Muscle of leg (tissue), 16 donors: ENCODE measurements at places on chromosomes 11 and 22. TPM values are rescaled to one million over a fixed set of nuclear protein-coding genes. Genes with fewer than 3 reads are reported as not detected.
A peak's percentile ranks its signal among the peaks of the same experiment; 100 is the strongest.

GTF2H1 gene
- 39.9 TPM for total RNA-seq

GAL gene
- 0.40 TPM for total RNA-seq

CACNA1I gene
- total RNA-seq = 0.04 TPM

PNPLA5 gene
- total RNA-seq = not detected

RABL2B gene
- total RNA-seq = 9.9 TPM

IGSF22 gene
- 4.2 TPM for total RNA-seq

OR8G1 gene
- 0.09 TPM for total RNA-seq

CARD18 gene
- total RNA-seq = 0.13 TPM

C22orf15 gene
- total RNA-seq = 0.66 TPM

GRCh38 chr11:3224401-3225057 is 5.9 kb upstream of the MRGPRG start:
- no peak overlapping the region for H3K4me3 ChIP-seq
- DNase-seq = no peak
- H3K27me3 ChIP-seq = peaks cover 50% of the 10 kb centered on the region
- peaks cover 7% of the 10 kb centered on the region for H3K4me1 ChIP-seq
- H3K27ac ChIP-seq = no peak overlapping the region

DNA sequence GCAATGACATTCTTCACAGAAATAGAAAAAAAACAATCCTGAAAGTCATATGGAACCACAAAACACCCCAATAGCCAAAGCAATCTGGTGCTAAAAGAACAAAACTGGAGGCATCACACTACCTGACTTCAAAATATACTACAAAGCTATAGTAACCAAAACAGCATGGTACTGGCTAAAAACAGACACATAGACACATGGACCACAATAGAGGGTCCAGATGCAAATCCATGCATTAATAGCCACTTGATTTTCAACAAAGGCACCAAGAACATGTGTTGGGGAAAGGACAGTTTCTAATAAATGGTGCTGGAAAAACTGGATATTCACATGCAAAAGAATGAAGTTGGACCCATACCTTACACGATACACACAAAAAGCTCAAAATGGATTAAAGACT is 27.9 kb upstream of the SMIM38 start:
- H3K27ac ChIP-seq = no peak overlapping the region
- no peaks in the 10 kb centered on the region for H3K36me3 ChIP-seq
- no peaks in the 10 kb centered on the region for H3K27me3 ChIP-seq
- DNase-seq = no peak
- no peak overlapping the region for H3K4me3 ChIP-seq
- H3K4me1 ChIP-seq = peaks cover 41% of the 10 kb centered on the region

GRCh38 chr11:20327377-20327935 is 36.1 kb upstream of the HTATIP2 start:
- no peaks in the 10 kb centered on the region for H3K27me3 ChIP-seq
- no peak overlapping the region for H3K4me3 ChIP-seq

- no peaks in the 10 kb centered on the region for H3K36me3 ChIP-seq
- H3K27ac ChIP-seq = no peak overlapping the region
- DNase-seq = no peak
Observed at GRCh38 chr22:48318173-48318572, 1509.5 kb downstream of the BRD1 start.

- DNase-seq = no peak
- no peak overlapping the region for H3K27ac ChIP-seq
- no peaks in the 10 kb centered on the region for H3K27me3 ChIP-seq
- no peak overlapping the region for H3K4me3 ChIP-seq
Observed at GRCh38 chr22:43819931-43820640, 8.0 kb upstream of the EFCAB6 start.

- no peaks in the 10 kb centered on the region for H3K36me3 ChIP-seq
- no peaks in the 10 kb centered on the region for H3K27me3 ChIP-seq
- no peak overlapping the region for H3K27ac ChIP-seq
- H3K4me1 ChIP-seq = peaks cover 55% of the 10 kb centered on the region
- H3K4me3 ChIP-seq = no peak overlapping the region
Observed at GRCh38 chr11:128934351-128934750, 8.3 kb downstream of the TP53AIP1 start.

DNA sequence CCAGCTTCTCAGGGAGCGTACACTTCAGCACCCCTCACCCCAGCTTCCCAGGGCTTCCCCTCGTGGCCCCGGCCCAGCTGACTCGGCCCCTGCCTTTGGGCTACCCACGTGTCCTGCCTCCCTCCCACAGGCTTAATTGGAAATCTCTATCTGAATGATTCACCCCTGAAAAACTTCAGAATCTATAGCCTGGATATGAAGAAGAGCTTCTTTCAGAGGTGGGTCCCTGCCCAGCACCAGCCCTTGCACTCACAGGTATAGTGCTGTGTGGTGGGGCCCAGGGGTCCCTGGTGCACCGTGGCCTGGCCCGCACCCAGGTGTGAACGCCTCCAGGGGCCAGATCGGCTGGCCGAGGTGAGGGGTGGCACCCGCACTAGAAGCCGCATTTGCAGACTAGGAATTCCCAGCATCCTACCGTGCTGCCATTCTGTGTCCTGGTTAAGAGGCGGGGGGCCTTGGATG is 38.4 kb downstream of the B3GAT1 start:
- H3K27ac ChIP-seq = no peak overlapping the region
- no peaks in the 10 kb centered on the region for H3K27me3 ChIP-seq
- no peak for DNase-seq

- no peaks in the 10 kb centered on the region for H3K4me1 ChIP-seq
- no peak for DNase-seq
- no peak overlapping the region for H3K27ac ChIP-seq
- H3K36me3 ChIP-seq = no peaks in the 10 kb centered on the region
- H3K27me3 ChIP-seq = no peaks in the 10 kb centered on the region
- no peak overlapping the region for H3K4me3 ChIP-seq
Observed at GRCh38 chr11:5931061-5931460, 11.0 kb upstream of the OR56A3 start.

DNA sequence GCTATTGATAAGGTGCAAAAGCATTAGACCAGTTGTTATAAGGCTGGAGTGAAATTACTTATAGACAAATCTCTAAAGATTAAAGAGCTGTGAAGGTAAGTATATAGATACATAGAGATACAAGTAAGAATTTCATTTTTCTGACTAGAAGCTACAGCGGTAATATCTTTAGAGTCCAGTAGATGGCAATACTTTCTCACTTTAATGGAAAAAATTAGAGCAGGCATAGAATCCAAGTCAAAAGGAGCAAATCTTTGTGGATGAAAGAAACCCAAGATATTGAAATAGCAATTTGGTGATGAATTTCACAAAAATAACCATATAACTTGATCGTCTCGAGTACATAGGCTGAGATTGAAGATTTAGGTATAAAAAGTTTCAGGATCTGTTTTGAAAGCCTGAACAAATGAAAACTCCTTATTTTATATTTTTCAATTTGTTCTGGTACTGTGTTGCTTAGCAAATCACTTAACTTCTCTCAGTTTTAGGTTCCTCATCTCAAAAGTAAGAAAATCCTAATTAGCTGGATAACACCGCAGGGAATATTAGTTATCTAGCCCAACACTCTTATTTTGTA is 81.9 kb downstream of the UVRAG start:
- H3K27me3 ChIP-seq = no peaks in the 10 kb centered on the region
- H3K4me1 ChIP-seq = peaks cover 2% of the 10 kb centered on the region
- peaks cover 2% of the 10 kb centered on the region for H3K36me3 ChIP-seq
- H3K27ac ChIP-seq = no peak overlapping the region

GRCh38 chr22:38437416-38437815 is 17.6 kb downstream of the KCNJ4 start:
- no peak overlapping the region for H3K4me3 ChIP-seq
- H3K27ac ChIP-seq = no peak overlapping the region
- H3K36me3 ChIP-seq = no peaks in the 10 kb centered on the region
- H3K4me1 ChIP-seq = no peaks in the 10 kb centered on the region
- H3K27me3 ChIP-seq = peaks cover 11% of the 10 kb centered on the region

GRCh38 chr22:48402591-48403031 is 1425.1 kb downstream of the BRD1 start:
- no peaks in the 10 kb centered on the region for H3K4me1 ChIP-seq
- H3K36me3 ChIP-seq = no peaks in the 10 kb centered on the region
- no peak overlapping the region for H3K27ac ChIP-seq
- peaks cover 3% of the 10 kb centered on the region for H3K27me3 ChIP-seq

- H3K4me3 ChIP-seq = no peak overlapping the region
- H3K4me1 ChIP-seq = no peaks in the 10 kb centered on the region
- H3K36me3 ChIP-seq = peaks cover 26% of the 10 kb centered on the region
- no peaks in the 10 kb centered on the region for H3K27me3 ChIP-seq
Observed at GRCh38 chr22:40904101-40904500, 42.2 kb upstream of the DNAJB7 start.

DNA sequence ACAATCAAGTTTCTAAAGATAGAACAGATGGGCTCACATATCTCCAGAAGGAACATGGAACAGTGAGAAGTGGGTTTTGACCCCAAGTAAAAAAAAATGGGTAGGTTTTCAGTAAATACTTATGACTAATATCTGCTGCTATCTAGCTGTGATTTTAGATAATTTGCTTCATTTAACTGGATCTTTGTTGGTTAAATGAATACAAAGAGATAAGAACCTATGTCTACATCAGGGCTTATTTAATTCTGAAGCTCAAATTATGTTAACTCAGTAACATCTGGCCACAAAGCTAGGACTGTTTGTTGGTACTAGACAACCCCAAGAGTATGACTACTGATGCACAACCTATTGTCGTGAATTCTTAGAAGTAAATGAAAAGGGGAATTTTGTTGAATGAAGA is 144.4 kb upstream of the SESN3 start:
- H3K36me3 ChIP-seq = no peaks in the 10 kb centered on the region
- H3K27ac ChIP-seq = no peak overlapping the region
- DNase-seq = no peak
- no peaks in the 10 kb centered on the region for H3K27me3 ChIP-seq
- no peak overlapping the region for H3K4me3 ChIP-seq

DNA sequence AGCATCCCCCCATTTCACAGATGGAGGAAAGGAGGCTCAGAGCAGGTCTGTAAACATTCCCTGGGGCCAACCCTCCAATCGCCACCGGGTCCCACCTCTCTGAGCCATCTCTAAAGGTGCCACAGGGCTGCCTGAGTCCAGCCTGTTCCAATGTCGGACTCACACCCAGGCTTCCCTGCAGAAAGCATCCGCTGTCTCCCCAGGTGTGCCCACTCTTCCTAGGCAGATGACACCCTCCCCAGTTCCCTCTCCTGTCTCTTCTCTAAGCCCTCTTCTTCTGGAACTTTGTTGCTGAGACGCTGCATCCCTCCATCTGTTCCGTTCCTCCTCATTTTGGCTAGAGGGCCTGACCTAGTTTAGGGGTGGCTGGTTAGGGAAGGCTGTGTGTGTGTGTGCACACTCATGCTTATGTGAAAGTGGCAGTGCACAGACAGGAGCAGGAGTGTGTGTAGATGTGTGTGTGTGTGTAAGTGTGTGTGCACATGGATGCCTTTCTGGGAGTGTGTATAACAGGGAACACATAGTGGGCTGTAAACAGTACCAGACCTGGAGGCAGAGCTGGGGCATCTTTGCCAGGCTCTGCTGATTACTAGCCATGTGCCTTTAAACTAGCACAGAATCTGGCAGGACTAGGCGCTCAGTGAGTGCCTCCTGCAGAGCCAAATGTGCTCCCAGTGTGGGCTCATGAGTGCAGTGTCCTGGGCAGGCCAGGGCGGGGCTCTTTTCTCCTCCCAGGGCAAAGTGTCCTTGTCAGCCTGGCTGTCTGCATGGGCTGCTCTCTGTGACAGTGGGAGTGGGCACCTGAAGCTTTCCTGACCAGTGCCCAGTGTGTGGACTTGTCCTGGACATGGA is 77.3 kb upstream of the NECTIN1 start:
- no peaks in the 10 kb centered on the region for H3K4me1 ChIP-seq
- no peak overlapping the region for H3K4me3 ChIP-seq

GRCh38 chr11:78696177-78696576 is 121.5 kb upstream of the NARS2 start:
- no peaks in the 10 kb centered on the region for H3K4me1 ChIP-seq
- no peak for DNase-seq
- no peaks in the 10 kb centered on the region for H3K27me3 ChIP-seq
- H3K36me3 ChIP-seq = peaks cover 2% of the 10 kb centered on the region
- H3K27ac ChIP-seq = no peak overlapping the region

- no peak overlapping the region for H3K4me3 ChIP-seq
- no peaks in the 10 kb centered on the region for H3K27me3 ChIP-seq
- peaks cover 6% of the 10 kb centered on the region for H3K4me1 ChIP-seq
- H3K36me3 ChIP-seq = no peaks in the 10 kb centered on the region
- H3K27ac ChIP-seq = no peak overlapping the region
Observed at GRCh38 chr11:68504432-68505066, 44.0 kb downstream of the PPP6R3 start.

- no peak overlapping the region for H3K4me3 ChIP-seq
- DNase-seq = no peak
- H3K36me3 ChIP-seq = no peaks in the 10 kb centered on the region
- H3K27me3 ChIP-seq = no peaks in the 10 kb centered on the region
Observed at GRCh38 chr22:45775569-45776312, 104.1 kb downstream of the ATXN10 start.

GRCh38 chr11:75024068-75024449 is 35.3 kb downstream of the NEU3 start:
- H3K4me3 ChIP-seq = no peak overlapping the region
- H3K36me3 ChIP-seq = no peaks in the 10 kb centered on the region
- no peaks in the 10 kb centered on the region for H3K27me3 ChIP-seq
- peaks cover 6% of the 10 kb centered on the region for H3K4me1 ChIP-seq
- DNase-seq = no peak

DNA sequence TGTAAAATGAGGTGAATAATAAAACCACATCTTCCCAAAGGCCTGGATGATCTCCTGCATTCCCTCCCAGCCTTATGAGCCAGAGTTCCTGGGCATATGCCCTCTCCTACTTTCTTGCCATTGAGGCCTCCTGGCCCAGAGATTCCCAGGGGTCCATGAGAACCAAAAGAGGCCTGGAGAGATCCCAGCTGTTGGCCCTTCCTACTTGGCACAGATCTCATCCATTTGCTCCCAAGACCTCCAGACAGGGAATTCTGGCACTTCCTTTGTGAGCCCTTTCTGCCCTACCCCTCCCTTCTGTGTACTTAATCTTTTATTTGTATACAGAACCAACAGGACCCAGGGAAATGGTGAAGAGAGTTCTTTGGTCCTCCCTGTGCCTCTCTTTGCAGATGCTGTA is 21.4 kb downstream of the POU2F3 start:
- H3K4me1 ChIP-seq = peaks cover 5% of the 10 kb centered on the region
- no peak for DNase-seq
- no peak overlapping the region for H3K4me3 ChIP-seq
- peaks cover 33% of the 10 kb centered on the region for H3K27me3 ChIP-seq

DNA sequence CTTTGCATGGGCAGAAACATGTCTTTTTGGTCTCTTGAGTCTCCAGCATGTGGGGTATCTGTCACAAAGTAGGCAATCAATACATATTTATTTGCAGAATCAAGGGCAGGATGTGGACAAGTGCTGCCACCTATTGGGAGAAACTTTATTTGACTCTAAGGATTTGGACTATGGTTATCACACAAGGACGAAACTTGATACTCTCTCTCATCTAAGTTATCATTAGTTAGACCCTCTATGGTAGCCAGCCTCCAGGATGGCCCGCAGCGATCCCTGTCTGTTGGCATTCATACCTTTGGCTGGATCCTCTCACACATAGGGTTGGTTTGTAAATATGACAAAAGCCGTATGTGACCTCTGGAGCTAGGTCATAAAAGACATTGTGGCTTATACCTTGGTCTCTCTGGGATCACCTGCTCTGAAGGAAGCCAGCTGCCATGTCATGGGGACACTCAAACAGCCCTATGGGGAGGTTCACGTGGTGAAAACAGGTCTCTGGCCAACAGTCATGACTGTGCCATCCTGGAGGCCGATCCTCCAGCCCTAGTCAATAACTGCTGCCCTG is 1.1 kb upstream of the FBXO7 start:
- no peak overlapping the region for H3K27ac ChIP-seq
- no peak overlapping the region for H3K4me3 ChIP-seq
- peaks cover 2% of the 10 kb centered on the region for H3K27me3 ChIP-seq
- DNase-seq = peak; percentile 71

- no peak overlapping the region for H3K4me3 ChIP-seq
- H3K36me3 ChIP-seq = no peaks in the 10 kb centered on the region
- H3K4me1 ChIP-seq = peaks cover 7% of the 10 kb centered on the region
- no peak for DNase-seq
- H3K27ac ChIP-seq = peak overlapping the region; percentile 5
Observed at GRCh38 chr11:43963279-43963620, 20.8 kb downstream of the C11orf96 start.
